ENCODE measurements at places on chromosomes 4 and X. TPM values are rescaled to one million over a fixed set of nuclear protein-coding genes. Genes with fewer than 3 reads are reported as not detected.
A peak's percentile ranks its signal among the peaks of the same experiment; 100 is the strongest.

TRMT2B gene
- total RNA-seq: 24.8 TPM

RIBC1 gene
- total RNA-seq: 2.5 TPM

PHEX gene
- total RNA-seq: 0.25 TPM

CT47A1 gene
- total RNA-seq: not detected

BTC gene
- 6.0 TPM for total RNA-seq

CASK gene
- 58.9 TPM for total RNA-seq

CDX4 gene
- not detected for total RNA-seq

DNA sequence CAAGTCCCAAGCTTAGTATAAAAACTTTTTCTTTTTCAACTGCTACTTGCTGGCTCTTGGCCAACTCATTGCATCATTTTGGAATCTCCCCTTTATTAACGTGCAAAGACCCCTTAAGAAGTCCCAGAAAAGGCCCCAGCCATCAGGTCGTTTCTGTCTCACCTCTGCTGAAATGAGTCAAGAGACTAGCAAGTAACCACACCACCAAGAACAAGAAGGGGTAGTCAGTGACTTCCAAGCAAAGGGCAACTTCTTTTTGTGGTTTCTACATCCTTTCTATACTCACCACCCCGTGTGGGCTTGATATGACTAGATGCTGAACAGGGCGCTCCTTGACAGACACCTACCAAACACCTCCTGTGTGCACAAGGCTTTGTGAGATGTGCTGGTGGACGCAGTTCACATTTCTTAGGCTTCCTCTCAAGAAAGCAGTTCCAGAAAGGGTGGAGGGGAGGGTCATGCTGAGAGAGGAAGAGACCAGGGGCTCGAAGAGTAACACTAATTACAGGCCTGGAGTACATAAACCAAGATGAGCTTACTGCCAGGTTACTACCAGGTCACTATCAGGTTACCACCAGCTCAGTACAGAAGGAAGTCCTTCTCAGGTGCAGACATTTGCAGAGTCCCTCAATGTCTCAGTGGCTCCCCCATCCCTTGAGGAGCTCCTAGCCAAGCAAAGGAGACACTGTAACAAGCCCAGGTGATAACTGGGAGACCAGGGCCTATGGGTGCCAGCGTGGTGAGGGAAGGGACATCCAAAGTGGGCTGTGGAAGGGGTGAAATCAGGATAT lies 19.3 kb downstream of the JAKMIP1 start:
- H3K36me3 ChIP-seq: no peaks in the 10 kb centered on the region
- H3K4me1 ChIP-seq: no peaks in the 10 kb centered on the region
- no peak overlapping the region for H3K27ac ChIP-seq
- no peak overlapping the region for H3K4me3 ChIP-seq
- DNase-seq: no peak

DNA sequence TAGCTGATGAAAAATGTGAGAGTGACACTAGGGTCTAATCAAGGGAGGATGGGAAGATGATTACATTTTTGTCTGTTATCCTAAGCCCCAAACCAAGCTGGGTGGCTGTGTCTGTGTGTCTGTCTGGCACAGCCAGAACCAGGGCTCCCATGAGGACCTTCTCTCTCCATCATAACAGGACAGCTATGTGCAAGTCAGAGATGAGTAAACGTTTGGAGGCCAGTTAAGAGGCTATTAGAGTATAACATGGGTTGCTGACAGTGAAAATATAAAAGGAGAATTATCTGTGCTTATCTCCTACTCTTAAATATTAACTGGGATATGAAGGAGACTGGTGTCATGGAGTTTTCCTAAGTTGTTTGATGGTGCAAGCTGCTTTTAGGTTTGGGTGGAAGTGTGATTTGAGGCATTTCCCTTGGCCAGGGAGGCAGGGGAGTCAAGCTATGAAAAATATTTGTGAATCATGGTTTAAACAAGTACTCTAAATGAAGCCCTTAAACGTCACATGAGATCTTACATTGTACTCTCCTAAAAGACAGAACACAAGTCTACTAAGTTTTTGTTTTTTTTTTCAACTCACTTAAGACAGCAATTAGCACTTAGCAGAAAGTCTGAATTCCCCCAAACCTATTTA lies 156.2 kb downstream of the ENOX2 start:
- no peaks in the 10 kb centered on the region for H3K4me1 ChIP-seq
- no peak overlapping the region for H3K27ac ChIP-seq
- no peak overlapping the region for H3K4me3 ChIP-seq

DNA sequence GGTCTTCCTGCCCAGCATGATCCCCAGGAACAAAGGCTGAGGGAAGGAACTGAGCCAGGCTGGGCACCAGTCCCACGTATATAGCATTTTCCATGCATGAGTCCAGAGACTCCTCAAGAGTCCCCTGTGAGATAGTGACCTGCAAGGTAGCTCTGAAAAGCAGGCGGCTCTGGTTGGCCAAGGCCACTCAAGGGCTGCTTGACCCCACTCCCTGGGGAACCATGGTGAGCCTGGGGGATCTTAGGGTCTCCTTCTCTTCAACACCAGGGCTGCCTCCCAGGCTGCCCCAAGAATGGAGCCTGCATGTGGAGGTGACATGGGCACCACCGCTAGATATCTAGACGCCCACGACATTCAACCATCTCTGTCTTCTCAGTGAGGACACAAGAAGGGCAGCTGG lies 79.2 kb downstream of the SLC2A9 start:
- no peak overlapping the region for H3K4me3 ChIP-seq
- no peaks in the 10 kb centered on the region for H3K36me3 ChIP-seq
- DNase-seq: no peak
- no peak overlapping the region for H3K27ac ChIP-seq
- no peaks in the 10 kb centered on the region for H3K27me3 ChIP-seq

DNA sequence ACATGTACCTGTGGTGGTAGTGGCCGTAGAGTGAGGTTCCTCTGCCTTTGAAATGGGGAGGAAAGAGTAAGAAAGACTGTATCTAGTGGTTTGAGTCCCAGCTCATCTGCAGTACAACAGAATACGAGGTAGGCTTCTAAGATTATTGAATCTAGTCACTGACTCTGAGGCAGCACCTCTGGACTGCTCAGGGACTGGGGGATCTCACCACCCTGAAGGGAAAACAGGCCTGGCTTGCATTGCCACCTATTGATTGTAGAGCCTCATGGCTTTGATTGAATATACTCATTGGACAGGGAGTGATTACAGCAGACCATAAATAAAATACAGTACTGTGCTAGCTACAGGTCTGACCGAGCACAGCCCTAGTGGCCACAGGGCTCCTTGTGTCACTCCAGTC lies 50.5 kb downstream of the GPR174 start:
- H3K27ac ChIP-seq: no peak overlapping the region
- H3K36me3 ChIP-seq: no peaks in the 10 kb centered on the region
- no peaks in the 10 kb centered on the region for H3K27me3 ChIP-seq
- no peak overlapping the region for H3K4me3 ChIP-seq
- no peaks in the 10 kb centered on the region for H3K4me1 ChIP-seq

GRCh38 chr4:101163936-101164335 lies 183.4 kb downstream of the PPP3CA start:
- H3K27ac ChIP-seq: no peak overlapping the region
- H3K27me3 ChIP-seq: no peaks in the 10 kb centered on the region
- no peak overlapping the region for H3K4me3 ChIP-seq
- DNase-seq: no peak

DNA sequence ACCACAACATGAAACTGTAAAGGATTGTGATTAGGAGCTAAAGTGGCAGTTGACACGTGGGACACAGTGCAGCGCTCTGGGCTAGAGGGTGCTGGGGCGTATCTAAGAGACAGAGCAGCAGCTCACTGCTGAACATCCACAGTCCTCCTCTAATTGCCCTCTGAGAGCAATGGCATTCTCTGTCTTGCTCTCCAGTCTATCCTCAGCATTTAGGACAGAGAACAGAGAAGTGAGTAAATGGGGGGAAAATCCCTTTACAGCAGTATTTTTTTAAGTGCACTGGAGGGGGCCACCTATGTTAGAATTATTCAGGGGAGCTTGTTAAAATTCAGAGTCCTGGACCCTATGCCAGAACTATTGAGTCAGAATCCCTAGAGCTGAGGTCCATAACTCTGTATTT lies 4.2 kb upstream of the TMEM154 start:
- no peak overlapping the region for H3K4me3 ChIP-seq
- H3K27me3 ChIP-seq: peaks cover 2% of the 10 kb centered on the region
- H3K36me3 ChIP-seq: no peaks in the 10 kb centered on the region
- no peak overlapping the region for H3K27ac ChIP-seq
- H3K4me1 ChIP-seq: peaks cover 2% of the 10 kb centered on the region
- DNase-seq: no peak

- H3K36me3 ChIP-seq: no peaks in the 10 kb centered on the region
- no peaks in the 10 kb centered on the region for H3K27me3 ChIP-seq
- no peak overlapping the region for H3K4me3 ChIP-seq
- H3K4me1 ChIP-seq: peaks cover 27% of the 10 kb centered on the region
- no peak overlapping the region for H3K27ac ChIP-seq
- DNase-seq: no peak
Measured at GRCh38 chr4:86963697-86964096, 28.9 kb downstream of the AFF1 start.

DNA sequence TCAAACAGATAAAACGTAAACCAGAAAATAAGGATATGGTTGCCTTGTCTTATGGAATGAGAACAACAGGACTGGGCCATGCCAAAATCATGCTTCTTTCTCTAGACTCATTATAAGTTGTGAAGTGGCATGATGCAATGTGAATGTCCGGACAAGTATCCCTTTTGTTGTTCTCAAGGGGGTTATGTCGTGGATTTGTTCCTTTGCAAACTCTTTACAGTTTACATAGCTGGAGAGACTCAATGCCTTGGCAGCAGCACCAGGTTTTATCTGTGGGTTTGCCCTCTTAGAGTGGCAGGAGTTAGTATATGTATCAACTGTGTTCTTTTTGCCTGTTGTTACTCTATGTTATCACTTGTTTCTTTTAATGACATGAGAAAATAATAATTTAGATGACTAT lies 41.4 kb downstream of the SPRY1 start:
- no peaks in the 10 kb centered on the region for H3K4me1 ChIP-seq
- no peaks in the 10 kb centered on the region for H3K36me3 ChIP-seq
- H3K27ac ChIP-seq: no peak overlapping the region
- DNase-seq: no peak

- no peaks in the 10 kb centered on the region for H3K36me3 ChIP-seq
- H3K27ac ChIP-seq: peak overlapping the region; percentile 53
- H3K4me3 ChIP-seq: peak overlapping the region; percentile 86
- DNase-seq: peak; percentile 53
Measured at GRCh38 chr4:83010111-83010521, 507 bp downstream of the LIN54 start.

- DNase-seq: no peak
- no peak overlapping the region for H3K4me3 ChIP-seq
- H3K36me3 ChIP-seq: no peaks in the 10 kb centered on the region
- no peak overlapping the region for H3K27ac ChIP-seq
Measured at GRCh38 chr4:86551387-86551786, 42.7 kb upstream of the PTPN13 start.

DNA sequence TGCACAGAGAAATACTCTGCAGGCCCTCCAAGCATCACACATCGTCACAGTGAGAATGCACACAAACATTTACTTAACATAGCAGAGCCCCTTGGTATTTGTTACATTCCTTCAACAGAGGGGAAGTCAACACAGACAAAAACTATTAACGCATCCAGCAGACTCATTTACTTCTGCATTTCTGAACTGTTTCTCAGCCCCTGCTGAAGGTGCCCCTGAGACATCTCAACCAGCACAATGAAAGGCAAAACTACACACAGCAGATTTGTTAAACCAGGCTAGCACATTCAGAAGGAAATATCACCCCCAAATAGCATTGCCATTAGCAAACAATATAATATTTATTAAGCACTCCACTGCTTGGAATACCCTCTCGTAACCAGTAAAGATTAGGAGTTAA lies 367.0 kb downstream of the RAB28 start:
- H3K36me3 ChIP-seq: no peaks in the 10 kb centered on the region
- no peak for DNase-seq
- no peaks in the 10 kb centered on the region for H3K27me3 ChIP-seq
- H3K27ac ChIP-seq: no peak overlapping the region
- H3K4me3 ChIP-seq: no peak overlapping the region
- H3K4me1 ChIP-seq: no peaks in the 10 kb centered on the region

GRCh38 chr4:139815778-139816601 lies 150.4 kb downstream of the MGST2 start:
- H3K27ac ChIP-seq: no peak overlapping the region
- H3K36me3 ChIP-seq: no peaks in the 10 kb centered on the region
- H3K27me3 ChIP-seq: no peaks in the 10 kb centered on the region
- H3K4me1 ChIP-seq: no peaks in the 10 kb centered on the region

DNA sequence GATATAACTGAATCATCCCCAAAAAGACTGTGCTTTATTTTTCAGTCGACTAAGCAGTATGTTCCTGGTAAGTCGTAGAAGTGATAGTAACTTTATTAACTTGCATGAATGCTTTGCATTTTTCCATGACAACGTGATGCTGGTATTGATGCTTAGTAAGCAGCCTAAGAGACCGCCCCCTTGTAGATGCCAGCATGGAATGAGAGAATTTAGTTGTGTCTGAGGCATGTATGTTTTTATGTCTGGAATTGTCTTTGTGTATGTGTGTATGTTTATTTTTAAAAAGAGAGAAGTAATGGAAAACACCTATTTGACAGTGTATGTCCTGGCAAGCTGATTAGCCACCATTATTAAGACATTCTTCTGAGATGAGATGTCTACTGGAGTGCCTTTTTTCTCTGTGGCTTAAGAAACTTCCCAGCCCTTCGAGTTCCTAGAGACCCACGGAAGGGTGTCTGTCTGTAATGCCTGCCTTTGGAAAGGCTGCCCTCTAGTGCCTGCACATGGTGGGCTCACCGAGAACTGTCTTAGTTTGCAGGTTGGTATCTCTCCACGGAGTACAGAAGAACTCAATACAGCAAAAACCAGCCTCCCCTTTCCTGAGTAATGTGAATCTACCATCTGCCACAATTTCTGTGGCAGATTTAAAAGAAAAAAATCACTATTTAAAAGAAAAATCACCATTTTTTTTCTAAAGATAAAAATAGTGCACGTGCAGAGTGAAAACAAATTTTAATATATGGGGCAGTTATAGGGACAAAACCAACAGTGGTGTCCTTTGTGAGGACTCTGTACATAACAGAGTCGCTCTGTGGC lies 85.9 kb downstream of the AASDH start:
- peak; percentile 83 for DNase-seq
- H3K27me3 ChIP-seq: no peaks in the 10 kb centered on the region
- peaks cover 3% of the 10 kb centered on the region for H3K4me1 ChIP-seq
- no peak overlapping the region for H3K27ac ChIP-seq
- no peaks in the 10 kb centered on the region for H3K36me3 ChIP-seq
- H3K4me3 ChIP-seq: no peak overlapping the region

DNA sequence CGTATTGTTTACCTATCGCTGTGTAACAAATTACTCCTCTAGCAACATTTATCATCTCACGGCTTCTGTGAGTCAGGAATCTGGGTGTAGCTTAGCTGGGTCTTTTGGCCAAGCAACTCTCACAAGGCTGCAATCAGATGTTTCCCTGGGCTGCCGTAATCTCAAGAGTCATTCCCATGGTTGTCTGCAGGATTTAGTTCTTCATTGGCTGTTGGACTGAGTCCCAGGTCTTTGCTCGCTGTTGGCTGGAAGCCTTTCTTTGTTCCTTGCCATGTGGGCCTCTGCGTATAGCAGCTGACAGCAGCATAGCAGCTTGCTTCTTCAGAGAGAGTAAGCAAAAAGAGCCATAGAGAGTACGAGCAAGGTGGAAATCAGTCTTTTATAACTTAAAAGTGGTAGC lies 16.8 kb downstream of the POLR2B start:
- DNase-seq: no peak
- peaks cover 10% of the 10 kb centered on the region for H3K36me3 ChIP-seq
- no peak overlapping the region for H3K4me3 ChIP-seq
- no peaks in the 10 kb centered on the region for H3K27me3 ChIP-seq

GRCh38 chrX:30246769-30247489 lies at the start of gene MAGEB1:
MAGEB1 (plus strand) TSS chrX:30247146; CDS start chrX:30250494, 3,348 bp downstream.
- no peaks in the 10 kb centered on the region for H3K36me3 ChIP-seq
- no peaks in the 10 kb centered on the region for H3K27me3 ChIP-seq
- H3K27ac ChIP-seq: no peak within 1 kb of the TSS
- peak; percentile 59 for DNase-seq
- H3K4me3 ChIP-seq: no peak within 1 kb of the TSS
